ENCODE measurements at places on chromosomes 2 and 18.

- no peak for DNase-seq
Observed at GRCh38 chr2:20521682-20522189, 74.9 kb downstream of the RHOB start.

DNA sequence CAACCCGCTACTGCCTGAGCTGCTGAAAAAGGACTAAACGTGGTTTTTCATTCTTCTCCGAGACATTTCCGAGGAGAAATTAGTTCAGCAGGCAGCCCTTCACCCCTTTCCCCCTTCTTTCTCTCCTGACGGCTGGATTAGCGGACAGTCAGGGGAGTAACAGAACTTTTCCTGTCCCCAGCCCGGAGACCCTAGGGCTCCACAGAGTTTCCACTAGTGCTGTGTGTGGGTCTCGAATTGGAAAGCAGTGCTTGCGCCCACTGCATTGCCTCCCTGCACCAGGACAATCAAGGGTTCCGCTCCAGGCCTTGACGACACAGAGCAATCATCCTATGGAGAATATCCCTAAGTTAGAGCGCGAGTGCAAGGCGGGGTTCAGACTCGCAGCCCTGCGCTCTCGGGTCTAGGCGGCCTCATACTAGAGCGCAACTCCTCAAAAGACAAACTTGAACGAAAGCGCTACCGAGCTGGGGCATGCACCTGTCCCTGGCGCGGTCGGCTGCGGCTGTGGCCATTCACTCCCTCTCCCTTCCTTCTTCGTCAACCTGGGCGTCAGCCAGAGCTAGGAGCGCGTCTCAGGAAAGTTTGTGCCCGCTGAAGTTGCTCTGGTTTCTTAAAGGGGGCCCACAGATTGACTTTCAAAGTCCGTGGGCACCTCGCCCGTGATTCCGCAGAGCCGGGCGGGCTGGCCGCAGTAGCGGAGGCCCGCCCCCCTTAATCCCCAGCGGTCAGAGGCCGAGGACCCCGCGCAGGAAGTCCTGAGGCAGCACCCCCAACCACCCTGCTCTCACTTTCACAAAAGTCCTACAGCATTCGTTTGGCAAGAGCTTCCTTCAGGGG lies 801 bp downstream of the OSR1 start:
- no peak for DNase-seq

GRCh38 chr18:51630706-51631105 lies 433.2 kb upstream of the MEX3C start:
- no peak for DNase-seq

GRCh38 chr2:96120091-96120720 lies 3.8 kb upstream of the ADRA2B start:
- no peak for DNase-seq

DNA sequence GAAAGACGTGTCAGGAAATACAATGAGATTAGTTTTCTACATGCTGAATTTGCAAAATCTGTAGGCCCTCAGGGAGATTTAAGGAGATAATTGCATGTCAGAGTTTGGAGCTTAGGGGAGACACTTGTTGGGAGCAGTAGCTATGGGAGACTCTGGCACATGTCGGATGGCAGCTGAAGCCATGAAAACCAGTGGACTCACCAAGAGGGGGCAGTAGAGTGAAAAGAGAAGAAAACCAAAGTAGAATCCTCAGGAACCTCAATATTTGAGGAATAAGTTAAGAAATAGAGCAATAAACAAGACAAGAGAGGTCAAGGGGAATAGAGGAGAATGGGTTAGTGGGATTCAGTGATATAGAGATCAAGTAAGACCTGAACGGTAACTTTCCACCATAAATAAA lies 24.8 kb downstream of the RUFY4 start:
- no peak for DNase-seq

DNA sequence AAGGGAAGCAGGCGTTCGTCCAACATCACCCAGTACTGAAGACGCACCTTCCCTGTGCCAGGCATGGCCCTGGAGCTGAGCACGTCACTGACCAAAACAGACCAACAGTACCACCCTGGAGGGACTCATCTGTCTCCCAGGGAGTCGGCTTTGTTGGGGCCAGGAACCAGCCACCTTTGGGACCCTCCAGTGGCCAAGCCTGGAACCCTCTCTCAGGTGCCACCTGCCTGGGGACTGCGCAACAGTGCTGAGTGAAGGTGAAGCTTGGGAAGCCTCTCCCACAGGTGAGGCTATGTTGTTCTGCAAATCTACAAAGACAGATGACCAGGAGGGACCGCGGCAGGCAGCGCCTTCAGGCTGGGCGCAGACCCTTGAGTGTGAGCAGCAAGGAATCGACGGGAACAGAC lies 91.4 kb upstream of the OTOS start:
- DNase-seq = no peak

DNA sequence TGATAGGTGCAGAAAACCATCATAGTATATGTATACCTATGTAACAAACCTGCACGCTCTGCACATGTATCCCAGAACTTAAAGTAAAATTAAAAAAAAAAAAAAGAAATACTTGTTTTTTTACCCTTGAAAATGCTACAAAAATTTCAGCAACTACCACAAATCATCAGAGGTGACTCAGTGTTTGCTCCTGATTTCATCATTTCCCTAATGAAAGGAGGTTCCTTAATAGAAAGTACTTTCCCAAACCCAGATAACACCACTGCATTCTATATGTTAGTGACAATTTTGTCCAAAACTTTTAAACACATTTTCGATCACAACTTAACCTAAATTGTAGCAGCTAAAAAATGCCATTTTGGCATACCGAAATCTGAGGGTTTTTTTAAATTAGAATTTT lies 163.3 kb downstream of the SLC39A10 start:
- no peak for DNase-seq

DNA sequence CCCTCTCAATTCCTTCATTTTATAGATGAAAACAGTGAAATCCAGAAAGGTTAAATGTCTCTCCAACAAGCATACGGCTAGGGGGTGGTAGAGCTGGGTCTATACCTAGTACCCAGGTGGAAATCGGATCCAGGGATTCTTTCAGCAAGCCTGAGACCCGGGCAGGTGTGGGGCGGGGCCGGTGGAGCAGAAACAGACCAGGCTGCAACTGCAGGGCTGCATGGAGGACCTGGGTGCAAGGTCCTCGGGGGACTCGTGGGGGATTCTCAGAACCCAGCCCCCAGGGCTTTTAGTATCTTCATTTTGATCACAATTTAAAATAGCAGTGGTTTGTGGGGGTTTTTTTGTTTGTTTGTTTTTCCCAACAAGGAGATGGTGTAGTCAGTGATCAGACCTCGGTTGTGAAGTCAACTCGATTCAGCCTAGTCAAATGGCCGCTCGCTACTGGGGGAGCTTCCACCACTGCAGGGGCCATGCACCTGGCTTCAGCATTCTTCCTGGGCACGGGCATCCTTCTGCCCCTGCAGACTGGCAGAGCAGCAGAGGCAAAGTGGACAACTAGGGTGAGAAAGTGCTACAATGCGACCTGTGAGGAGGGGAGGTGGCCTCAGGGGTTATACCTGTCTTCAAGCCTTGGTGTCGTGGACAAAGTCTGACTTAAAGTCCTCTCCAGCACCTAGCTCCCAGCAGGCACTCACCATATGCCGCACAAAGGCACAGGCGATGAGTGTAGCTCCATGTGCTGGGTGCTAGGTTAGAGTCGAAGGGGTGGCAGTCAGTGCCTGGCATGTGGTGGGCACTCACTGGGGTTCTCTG lies 46.3 kb downstream of the GORASP2 start:
- no peak for DNase-seq

DNA sequence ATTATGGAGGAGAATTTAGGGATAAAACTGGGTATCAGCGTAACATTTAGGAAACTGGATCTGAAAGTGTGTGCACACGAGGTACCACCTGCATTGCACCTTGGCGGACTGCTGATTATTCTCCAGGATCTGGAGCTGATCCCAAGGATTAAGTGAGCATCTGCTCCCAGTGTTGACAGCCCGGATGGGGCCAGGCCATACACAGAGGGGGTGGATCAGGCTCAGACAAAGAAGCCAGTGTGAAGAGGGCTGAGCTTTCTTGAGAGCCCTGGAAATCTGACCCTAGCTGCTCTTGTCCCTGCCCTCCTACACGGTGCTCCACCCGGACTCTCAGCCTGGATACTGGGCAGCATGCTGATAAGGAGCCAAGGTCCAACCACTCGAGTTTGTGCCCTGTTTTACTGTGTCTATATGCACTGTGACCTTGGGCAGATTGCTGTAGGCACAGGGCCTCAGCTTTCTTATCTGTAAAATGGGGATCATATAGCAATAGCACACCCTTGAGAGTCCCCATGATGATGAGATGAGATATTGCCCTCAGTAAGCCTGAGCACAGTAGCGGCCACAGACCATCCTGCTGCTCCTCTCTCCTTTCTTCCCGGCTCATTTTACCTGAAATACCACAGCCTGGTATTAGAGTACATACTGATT lies 396.8 kb upstream of the CELF4 start:
- no peak for DNase-seq

GRCh38 chr18:3901811-3902210 lies 451.8 kb downstream of the TGIF1 start:
- DNase-seq = no peak

DNA sequence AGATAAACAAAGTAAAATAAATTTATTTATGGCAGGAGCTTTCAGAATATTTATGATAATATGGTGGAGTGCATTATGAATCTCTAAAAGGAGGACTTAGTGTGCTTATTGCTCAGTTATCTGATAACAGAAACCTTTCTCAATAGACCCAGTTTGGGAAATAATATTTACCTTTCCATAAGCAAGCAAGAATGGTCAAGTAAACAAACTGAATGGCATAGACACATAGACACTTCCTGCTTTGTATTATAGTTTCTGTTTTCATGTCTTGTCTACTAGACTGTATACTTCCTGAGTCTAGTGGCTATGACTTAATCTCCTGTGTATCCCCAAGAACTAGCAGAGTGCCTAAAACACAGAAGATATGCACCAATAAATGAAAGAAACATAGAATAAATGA lies 87.8 kb downstream of the UPP2 start:
- DNase-seq = no peak

DNA sequence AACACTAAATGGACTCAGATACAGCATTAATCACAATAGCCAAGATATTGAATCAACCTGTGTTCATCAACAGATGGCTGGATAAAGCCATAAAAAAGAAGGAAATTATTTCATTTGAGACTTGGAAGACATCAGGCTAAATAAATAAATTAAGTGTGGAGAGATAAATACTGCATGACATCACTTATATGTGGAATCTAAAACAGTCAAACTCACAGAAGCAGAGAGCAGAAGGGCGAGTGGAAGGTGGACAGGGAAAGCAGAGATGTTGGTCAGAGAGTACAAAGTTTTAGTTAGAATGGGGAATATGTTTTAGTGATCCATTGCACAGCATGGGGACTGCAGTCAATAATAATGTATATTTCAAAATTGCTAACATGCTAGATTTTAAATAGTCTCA lies 207.2 kb downstream of the VAPA start:
- no peak for DNase-seq

- no peak for DNase-seq
Observed at GRCh38 chr2:88737385-88737784, 45.9 kb downstream of the RPIA start.

- no peak for DNase-seq
Observed at GRCh38 chr2:18381386-18381785, 179.1 kb downstream of the RDH14 start.

All from stimulated activated CD8-positive, alpha-beta memory T cell treated with anti-CD3 and anti-CD28 coated beads, Interleukin-2, amount 100 ng/mL, for 1 hour (primary cell).